ENCODE measurements at places on chromosomes 5 and 9. TPM values are rescaled to one million over a fixed set of nuclear protein-coding genes. Genes with fewer than 3 reads are reported as not detected.

- DNase-seq: no peak
These were observed 346.4 kb upstream of the SLC24A2 start for GRCh38 chr9:20135119-20135697.

GRCh38 chr5:142325725-142326479 is 1.1 kb upstream of the SPRY4 start:
- DNase-seq: peak; percentile 80

- DNase-seq: peak; percentile 64
These were observed 7.1 kb downstream of the LRRC26 start for GRCh38 chr9:137162505-137163364.

DNA sequence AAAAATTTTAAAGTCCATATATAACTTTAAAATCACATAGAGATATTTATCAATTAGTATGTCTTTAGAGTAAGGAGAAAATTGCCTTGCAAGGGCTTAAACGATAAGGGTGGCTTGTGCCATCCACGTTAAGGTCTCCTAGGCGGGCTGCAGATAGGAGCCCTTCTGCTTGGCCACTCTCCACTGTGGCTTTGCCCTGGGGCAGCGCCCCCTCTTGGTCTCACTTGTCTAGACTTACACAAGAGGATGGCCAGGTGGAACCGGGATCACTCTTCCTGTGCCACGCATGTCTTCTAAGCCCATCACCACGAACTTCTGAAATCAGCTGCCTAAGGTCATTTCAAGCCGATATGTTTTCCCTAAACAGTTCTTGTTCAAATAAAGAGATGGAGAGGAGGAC is 2.9 kb downstream of the FPGS start:
- no peak for DNase-seq

DNA sequence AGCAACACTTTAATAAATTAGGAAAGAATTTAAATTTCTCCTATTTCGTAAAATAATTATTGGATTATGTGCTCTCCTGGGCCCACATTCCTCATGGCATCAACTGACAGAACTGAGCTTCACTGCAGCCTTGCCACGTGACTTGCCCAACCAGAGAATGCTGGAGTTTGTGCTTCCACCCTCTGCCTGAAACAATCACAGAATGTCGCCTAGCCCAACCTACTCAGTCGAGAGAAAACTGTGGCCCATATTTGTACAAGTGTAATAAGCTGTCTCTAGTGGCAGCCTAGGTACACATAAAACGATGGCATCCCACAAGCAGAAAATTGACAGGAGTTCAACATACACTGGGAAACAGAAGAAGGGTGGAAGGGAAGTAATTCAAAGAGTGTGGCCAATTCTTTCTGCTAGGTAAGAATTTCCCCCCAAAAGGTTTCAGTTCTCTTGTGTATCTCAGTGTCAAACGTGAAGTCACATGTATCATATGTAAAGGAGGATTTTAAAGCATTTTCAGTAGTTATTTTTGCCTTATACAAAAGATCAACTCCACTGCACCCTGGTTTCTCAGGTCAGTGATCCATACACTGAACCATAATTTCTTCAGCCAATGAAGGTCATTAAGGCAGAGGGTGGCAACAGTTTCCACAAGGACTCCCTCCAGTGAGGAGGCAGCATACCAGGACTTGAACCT is 41.7 kb downstream of the ZNF608 start:
- no peak for DNase-seq

DNA sequence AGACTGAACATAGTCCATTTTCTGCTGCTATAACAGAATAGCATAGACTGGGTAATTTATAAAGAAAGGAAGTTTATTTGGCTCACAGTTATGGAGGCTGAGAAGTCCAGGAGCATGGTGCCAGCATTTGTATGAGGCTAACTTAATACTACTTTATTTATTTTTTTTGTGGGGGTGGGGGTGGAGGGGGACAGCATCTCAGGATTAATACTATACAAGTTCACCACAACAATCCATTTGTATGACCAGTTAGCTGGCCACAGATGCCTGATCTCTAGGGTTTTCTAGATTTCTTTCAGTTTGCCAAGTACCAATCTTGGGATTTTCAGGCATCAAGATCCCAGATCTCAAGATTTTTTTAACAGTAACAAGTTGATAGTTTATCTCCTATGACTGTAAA is 20.3 kb downstream of the ANGPTL2 start:
- no peak for DNase-seq

DNA sequence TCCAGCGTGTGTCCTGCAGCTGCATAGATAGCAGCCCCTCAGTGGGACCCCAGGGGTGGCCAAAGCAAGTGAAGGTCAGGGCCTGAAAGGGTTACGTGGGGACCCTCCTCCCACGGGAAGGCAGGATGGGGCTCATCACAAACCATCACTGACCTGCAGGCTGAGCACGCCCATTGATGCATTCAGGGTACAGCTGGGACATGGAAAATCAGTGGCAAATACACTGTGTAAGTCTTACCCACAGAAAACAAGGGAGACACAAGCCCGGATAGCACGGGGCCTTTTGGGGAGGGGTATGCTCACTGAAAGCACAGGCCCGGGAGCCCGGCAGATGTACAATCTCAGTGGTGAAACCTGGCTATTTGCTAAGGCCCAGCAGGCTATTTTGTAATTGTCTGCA is 49.1 kb downstream of the SEMA4D start:
- DNase-seq: peak; percentile 3

GRCh38 chr5:57988813-57989212 is 471.1 kb downstream of the PLK2 start:
- DNase-seq: no peak

DNA sequence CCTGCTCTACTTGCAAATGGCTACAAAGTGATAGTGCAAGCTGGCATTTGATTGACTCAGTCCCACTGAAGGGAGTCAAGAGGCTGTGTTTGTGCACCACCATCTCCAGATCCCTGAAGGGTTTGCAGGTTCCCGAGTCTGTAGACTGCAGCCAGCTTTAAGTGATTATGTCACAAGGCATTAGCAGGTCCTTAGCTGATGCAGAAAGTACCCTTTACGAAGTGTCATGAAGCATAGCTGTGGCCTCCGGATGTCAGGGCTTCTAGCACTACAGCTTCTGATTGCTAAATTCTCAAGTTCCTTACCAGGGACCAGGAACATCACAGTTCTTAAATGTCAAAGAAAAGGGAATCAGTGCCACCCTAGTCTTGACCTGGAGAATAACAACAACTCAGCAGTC is 311.3 kb upstream of the TRPC7 start:
- no peak for DNase-seq

DNA sequence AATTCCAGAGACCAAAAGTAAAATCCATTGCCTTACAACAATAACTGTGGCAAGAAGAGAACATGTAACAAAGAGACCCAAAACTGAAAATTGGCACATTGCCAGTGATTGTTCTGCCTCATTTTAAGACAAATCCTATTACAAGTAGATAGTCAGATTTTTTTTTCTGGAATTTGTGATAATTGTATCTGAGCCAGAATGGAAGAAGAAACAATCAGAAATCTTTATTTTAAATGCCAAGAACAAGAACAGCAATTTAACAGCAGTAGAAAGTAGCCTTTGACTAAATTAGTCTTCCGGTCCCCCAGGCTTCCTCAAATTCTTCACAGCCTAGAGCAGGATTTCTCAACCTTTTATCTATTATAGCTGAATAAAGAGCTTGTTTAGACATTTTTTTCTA is 106.7 kb upstream of the PTPN3 start:
- DNase-seq: no peak

DNA sequence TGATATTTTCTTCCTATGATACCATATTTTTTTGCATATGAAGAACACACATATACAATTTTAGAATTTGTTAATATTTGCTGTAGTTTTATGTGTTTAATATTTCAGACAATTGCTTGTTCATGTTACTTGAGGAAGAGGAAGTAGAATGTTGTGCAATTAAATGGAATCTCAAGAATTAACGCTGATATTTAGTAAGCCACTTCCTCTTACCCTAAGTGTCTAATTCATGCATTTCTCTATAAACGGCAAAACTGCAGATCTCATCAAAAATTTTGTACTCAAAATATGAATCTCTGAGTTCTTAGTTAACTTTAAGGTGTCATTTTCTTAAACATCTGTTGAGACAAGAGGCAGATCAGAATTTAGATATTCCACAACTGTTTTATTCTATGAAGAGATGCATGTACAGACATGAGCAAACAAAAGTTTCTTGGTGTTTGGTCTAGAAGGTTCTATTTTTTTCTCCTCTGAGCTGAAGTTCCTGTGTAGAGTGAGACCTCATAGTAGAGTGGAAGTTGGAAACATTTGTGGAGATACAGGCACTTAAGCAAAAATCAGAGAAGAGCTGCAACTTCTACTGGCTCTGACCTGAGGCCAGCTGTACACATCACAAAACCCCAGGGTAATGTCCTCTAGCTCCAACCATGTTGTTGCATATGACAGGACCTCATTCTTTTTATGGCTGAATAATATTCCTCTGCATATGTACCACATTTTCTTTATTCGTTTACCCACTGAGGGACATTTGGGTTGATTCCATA is 16.6 kb upstream of the TGFBI start:
- DNase-seq: no peak

PHYHD1 gene
- total RNA-seq: 39.7 TPM

BAAT gene
- total RNA-seq: not detected

HTR1A gene
- not detected for total RNA-seq

CTNND2 gene
- 5.4 TPM for total RNA-seq

C9 gene
- total RNA-seq: not detected

GFRA3 gene
- 0.72 TPM for total RNA-seq

RFX3 gene
- total RNA-seq: 3.0 TPM

HCN1 gene
- total RNA-seq: 0.17 TPM

Data from left ventricle myocardium superior (tissue), 1 donor.